CD8-positive, alpha-beta memory T cell (primary cell): ENCODE measurements at places on chromosomes 2 and 18. TPM values are rescaled to one million over a fixed set of nuclear protein-coding genes. Genes with fewer than 3 reads are reported as not detected.

TUBA3E gene
- total RNA-seq, result not detected

- H3K36me3 ChIP-seq, result no peaks in the 10 kb centered on the region
- H3K4me1 ChIP-seq, result no peaks in the 10 kb centered on the region
- DNase-seq, result no peak
- H3K27me3 ChIP-seq, result no peaks in the 10 kb centered on the region
- no peak overlapping the region for H3K27ac ChIP-seq
These were observed 56.3 kb downstream of the POMC start for GRCh38 chr2:25112113-25112512.

GCG gene
- total RNA-seq, result not detected

- H3K36me3 ChIP-seq, result no peaks in the 10 kb centered on the region
- no peak for DNase-seq
- peaks cover 41% of the 10 kb centered on the region for H3K4me1 ChIP-seq
- no peak overlapping the region for H3K27ac ChIP-seq
- no peaks in the 10 kb centered on the region for H3K27me3 ChIP-seq
These were observed 36.9 kb downstream of the TRAK2 start for GRCh38 chr2:201414099-201415023.

UGT1A10 gene
- not detected for total RNA-seq

DNA sequence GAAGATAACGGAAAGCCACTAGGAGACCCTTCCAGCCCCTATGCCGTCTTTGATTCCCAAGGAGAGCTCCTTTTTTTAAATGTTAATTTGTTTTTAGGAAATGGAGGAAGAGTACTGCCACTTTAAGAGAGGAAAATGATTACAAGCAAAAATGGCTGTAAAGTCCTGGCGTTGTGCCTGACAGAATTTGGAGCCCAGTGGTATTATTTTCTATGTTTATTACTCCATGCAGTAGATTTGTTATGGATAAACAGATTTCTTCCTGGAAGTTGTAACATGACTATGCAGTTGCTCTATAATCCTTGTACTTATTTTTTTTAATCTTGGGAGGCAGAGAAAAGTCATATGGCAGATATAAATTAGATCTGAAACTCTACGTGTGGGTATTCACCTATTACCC, 141.3 kb downstream of the GBX2 start:
- no peak overlapping the region for H3K27ac ChIP-seq
- H3K4me1 ChIP-seq, result no peaks in the 10 kb centered on the region
- H3K36me3 ChIP-seq, result no peaks in the 10 kb centered on the region
- H3K27me3 ChIP-seq, result no peaks in the 10 kb centered on the region
- H3K4me3 ChIP-seq, result no peak overlapping the region

DNA sequence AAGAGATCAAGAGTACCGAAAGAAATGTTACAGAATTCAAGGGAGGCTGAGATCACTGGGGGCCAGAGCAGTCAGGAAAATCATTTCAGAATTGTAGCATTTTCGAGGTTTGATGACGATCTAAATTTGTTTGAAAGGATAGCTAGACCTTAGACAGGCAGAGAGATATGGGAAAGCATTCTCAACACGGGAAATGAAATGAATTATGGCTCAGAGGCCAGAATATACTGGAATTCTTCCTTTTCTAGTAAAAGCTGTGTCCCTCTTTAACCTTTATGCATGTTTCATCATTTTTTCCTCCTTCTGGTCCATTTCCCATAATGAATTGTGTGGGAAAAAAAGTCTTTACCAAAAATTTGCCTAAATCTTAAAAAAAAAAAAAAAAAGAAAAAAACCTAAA, 78.8 kb downstream of the NABP1 start:
- H3K27ac ChIP-seq, result no peak overlapping the region

DNA sequence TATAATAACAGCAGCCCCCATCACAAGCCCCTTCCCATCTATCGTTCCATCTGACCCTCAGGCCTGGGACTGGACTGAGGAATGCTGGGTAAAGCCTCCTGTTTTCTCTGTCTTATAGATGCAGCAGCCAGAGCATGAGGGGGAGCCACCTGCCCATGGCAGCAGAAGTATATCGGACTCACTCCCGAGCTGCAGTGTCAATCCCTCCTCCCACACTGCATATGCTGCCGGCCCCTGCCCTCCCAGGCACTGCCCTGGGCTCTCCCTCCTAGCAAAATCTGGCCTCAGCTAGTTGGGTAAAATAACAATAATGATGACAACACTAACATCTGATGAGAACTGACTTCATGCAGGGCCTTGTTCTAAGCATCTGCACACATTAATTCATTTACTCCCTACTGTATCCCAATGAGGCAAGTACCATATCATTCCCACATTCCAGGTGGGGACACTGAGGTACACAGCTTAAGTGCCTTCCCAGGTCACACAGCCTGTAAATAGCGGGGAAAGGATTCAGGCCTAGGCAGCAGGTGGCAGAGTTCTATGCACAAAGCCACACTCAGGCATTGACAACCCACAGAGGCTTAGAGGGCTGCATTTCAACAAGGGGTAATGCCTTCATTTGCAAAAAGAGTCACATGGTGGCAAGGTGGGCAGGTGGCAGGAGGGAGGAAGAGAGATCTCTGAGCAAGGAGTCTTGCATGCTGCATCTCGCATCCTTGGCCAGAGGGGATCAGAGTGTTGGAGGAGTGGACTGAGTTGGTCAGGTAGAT, 190.0 kb downstream of the ZBTB7C start:
- H3K27me3 ChIP-seq, result no peaks in the 10 kb centered on the region
- H3K4me1 ChIP-seq, result no peaks in the 10 kb centered on the region
- no peaks in the 10 kb centered on the region for H3K36me3 ChIP-seq
- H3K27ac ChIP-seq, result no peak overlapping the region
- no peak for DNase-seq
- no peak overlapping the region for H3K4me3 ChIP-seq

DNA sequence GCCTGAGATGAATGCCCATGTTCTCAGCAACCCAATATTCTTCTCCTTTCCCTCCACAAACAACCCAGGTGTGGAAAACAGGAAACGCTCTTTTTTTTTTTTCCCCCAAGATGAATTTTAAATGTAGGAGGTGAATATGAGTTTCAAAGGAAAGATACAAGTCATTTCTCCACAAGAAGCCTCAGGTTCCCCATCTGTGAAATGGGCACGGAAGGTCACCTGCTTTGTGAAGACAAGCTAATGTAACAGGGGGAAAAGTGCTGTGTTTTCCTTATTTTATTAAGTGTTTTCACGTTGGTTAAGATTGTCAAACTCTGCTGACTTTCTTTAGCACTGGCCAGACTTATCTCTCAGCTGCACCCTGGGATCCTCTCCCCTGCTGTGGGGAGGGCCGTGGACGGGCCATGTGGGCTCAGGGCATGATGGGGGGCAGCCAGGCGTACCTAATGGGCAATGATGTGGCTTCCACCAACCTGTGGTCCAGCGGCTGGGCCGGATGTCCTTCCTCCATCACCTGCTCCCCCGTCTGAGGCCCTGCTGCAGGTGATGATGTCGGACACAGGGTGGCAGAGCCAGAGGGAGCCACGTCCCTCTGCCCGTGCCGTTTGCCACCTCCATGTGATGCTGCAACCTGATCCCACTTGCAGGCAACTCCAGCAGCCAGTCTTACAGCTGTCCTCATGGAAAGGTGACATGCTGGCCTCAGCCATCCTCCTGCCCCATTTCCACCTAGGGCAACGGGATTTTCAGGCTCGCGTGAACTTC, 130.0 kb upstream of the PXDN start:
- H3K4me1 ChIP-seq, result no peaks in the 10 kb centered on the region
- no peak for DNase-seq
- H3K36me3 ChIP-seq, result no peaks in the 10 kb centered on the region
- no peaks in the 10 kb centered on the region for H3K27me3 ChIP-seq
- no peak overlapping the region for H3K27ac ChIP-seq
- no peak overlapping the region for H3K4me3 ChIP-seq

GPR39 gene
- not detected for total RNA-seq

DNA sequence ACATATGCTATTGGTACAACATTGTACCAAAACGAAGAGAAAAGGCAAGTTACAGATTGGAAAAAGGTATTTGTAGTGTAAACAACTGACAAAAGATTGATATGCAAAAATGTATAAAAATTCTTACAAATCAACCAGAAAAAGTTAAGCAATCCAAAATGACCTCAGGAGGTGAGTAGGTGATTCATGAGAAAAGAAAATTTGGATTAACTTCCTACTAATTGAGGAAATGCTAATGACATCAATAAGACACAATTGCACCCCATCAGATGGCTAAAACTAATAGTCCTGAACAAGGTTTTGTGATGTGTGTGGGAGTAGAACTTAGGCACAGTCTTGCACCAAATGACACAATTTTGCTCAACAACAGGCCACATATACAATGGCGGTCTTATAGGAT, 129.3 kb downstream of the COPS8 start:
- no peak for DNase-seq
- H3K27ac ChIP-seq, result no peak overlapping the region
- H3K27me3 ChIP-seq, result no peaks in the 10 kb centered on the region
- no peaks in the 10 kb centered on the region for H3K36me3 ChIP-seq
- no peaks in the 10 kb centered on the region for H3K4me1 ChIP-seq

- H3K36me3 ChIP-seq, result no peaks in the 10 kb centered on the region
- no peaks in the 10 kb centered on the region for H3K27me3 ChIP-seq
- no peaks in the 10 kb centered on the region for H3K4me1 ChIP-seq
- H3K4me3 ChIP-seq, result no peak overlapping the region
These were observed 66.6 kb upstream of the HDAC4 start for GRCh38 chr2:239467281-239467955.

- no peak overlapping the region for H3K4me3 ChIP-seq
- no peaks in the 10 kb centered on the region for H3K36me3 ChIP-seq
- no peak overlapping the region for H3K27ac ChIP-seq
- H3K27me3 ChIP-seq, result no peaks in the 10 kb centered on the region
These were observed 127.1 kb downstream of the NCOA1 start for GRCh38 chr2:24618144-24618543.

- no peaks in the 10 kb centered on the region for H3K4me1 ChIP-seq
- H3K27me3 ChIP-seq, result no peaks in the 10 kb centered on the region
- DNase-seq, result no peak
- no peak overlapping the region for H3K4me3 ChIP-seq
- H3K27ac ChIP-seq, result no peak overlapping the region
These were observed 149.6 kb downstream of the ICOS start for GRCh38 chr2:204086167-204086566.

DNA sequence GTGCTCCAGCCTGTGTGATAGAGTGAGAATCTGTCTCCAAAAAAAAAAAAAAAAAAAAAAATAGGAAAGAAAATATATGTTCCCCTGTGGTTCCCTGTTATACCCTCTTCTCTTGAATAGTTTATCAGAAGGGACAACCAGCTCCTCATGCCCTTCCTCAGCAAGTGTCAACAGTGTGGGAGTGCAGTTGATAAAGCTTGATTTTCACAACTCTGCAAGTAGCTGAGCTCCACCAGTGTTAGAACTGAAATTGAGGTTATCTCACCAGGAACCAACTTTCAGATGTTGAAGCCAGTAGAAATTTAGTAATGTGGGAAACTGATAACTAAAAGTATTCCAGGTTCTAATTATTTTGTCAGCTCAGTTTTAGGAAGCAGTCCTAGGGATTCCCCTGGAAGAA, 25.1 kb downstream of the NEDD4L start:
- H3K36me3 ChIP-seq, result no peaks in the 10 kb centered on the region
- no peak for DNase-seq
- H3K27me3 ChIP-seq, result no peaks in the 10 kb centered on the region
- H3K4me1 ChIP-seq, result no peaks in the 10 kb centered on the region

GRCh38 chr2:218281449-218281848, 10.9 kb downstream of the TMBIM1 start:
- H3K36me3 ChIP-seq, result peaks cover 62% of the 10 kb centered on the region
- DNase-seq, result no peak
- no peak overlapping the region for H3K27ac ChIP-seq
- no peaks in the 10 kb centered on the region for H3K27me3 ChIP-seq

ZSWIM2 gene
- not detected for total RNA-seq
